Activated CD8-positive, alpha-beta memory T cell treated with anti-CD3 and anti-CD28 coated beads for 4 hours (primary cell): ENCODE measurements at places on chromosomes 3 and 15.

DNA sequence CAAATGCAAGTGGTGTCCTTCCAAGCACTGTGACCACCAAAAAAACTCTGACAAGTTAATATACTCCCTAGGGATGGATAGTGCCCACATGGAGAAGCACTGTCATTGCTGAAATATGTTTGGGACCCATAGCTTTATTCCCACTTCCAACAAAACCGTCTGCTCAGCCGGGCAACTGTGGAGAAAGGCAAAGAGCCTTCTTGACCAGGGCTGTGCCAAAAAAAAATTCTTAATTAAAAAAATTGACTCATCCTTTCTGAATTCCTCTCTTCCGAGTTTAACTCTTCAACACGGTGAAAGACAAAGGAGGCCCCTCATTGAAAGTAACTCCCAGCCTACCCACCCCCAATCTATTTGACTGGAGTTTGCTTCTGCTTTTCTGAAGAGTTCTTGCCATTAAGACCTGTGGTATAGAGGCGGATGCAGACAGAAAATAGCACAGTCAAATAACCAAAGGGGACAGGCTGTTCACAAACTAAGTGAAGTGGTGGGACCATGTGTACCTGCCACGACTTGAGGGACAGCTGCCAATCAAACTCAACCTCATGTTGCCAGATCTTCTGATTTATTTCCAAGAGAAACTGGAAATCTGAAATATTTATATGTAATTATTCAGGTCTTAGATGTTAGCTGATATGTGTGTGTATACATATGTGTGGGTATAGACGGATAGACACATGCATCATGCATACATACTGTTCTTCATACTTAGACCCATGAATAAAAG, 135.4 kb upstream of the PFN2 start:
- DNase-seq, result no peak

DNA sequence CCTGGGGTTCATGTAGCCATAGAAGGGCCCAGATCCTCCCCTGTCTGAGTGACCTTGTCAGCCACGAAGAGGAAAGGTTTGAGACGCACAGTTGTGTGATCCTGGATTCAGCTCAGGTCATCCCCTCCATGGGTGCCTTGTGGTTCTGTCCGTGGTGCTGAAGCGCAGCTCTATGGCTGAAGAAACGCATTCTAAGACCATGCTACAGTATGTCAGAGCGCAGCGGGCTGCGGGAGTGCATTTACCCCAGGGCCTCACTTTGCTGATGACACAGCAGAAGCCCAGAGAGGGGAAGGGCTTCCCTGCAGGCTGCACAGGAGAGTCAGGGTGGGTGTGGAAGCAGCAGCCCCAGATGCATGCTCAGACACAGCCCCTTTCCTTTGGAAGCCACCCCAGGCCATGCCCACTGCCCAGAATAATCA, 68.8 kb upstream of the IQSEC1 start:
- DNase-seq, result no peak

GRCh38 chr3:187679638-187680396, 9.6 kb upstream of the SST start:
- peak; percentile 7 for DNase-seq

GRCh38 chr3:16290007-16290826, 25.2 kb downstream of the OXNAD1 start:
- DNase-seq, result no peak

- no peak for DNase-seq
These were observed 216.7 kb upstream of the CFAP20DC start for GRCh38 chr3:59266551-59266950.

GRCh38 chr3:90062631-90063200, 955.3 kb downstream of the EPHA3 start:
- DNase-seq, result no peak

DNA sequence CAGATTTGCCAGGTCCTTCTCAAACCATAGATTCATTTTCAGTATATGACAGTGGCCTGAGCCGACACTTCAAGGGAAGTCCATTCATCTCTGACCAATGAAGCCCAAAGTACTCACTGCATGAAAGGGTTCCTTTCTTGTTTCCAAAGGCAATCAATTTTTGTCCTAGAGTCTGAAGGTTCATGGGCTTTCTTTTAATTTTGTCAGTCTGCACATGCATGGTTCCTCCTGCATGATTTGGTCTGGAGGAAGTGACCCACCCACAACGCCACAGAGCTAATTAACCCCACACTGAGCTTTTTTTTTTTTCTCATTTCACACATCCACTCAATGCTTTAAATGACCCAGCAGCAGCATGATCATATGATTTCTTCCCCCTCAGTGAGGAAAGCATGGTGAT, 216.4 kb downstream of the TIGIT start:
- no peak for DNase-seq

GRCh38 chr15:70195587-70196305, 98.0 kb upstream of the TLE3 start:
- DNase-seq, result no peak

DNA sequence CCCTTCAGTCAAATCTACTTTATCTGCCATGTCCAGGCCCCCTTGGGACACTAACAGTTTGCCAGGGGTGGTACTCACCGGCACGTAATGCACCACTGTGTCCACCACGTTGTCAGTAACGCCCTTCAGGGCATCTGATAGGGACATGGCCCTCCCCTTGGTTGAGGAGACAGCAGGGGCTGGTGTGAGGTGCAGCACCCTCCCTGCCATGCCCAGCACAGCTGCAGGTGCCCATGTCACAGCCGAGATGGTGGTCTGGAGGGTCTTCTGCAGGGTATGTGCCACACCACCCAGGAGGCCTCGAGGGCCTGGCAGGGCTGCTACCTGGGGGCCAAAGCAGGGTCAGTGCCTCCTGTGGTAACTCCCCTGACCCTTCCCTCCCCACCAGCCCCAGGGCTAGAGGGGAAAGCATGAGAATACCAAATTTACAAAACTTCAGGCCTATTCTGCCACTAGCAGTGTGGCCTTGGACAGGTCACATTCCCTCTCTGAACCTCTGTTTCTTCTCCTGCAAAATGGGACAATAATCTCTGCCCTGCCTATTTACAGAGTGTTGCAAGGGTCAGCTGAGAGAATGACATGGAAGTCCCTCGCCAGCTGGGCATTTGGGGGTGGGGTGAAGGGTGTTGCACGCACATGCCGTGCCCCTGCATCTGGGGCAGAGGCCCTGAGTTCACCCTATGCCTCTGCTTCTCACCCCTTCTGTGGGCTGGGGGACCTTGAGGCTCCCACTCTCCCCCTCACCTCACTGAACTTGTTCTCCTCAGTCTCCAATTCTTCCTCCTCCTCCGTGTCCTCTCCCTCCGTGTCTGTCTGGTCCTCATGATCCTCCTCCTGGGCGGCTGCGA, 11.8 kb upstream of the KIF7 start:
- DNase-seq, result no peak

DNA sequence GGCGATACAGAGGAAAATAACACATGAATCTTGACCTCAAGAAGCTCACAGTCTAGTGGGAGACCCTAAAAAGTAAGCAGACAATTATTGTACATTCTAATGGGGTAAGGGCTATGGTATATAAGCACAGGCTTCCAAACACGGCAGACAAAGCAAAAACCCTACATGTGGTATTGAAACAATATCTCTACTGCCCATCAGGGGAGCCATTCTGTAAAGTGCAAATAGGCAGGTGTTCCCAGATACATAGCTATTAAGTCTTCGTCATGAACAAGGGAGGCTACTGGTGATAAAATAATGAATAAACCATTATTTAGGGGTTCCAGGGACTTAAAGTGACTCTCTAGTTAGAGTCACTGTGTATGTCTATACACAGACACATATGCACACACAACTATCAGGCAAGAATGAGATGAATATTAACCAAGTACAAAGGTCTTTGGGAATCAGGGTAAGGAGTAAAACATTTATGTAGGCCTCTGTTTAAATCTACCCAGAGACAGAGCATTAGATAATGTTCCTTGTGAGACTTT, 38.7 kb upstream of the ASB14 start:
- DNase-seq, result no peak

DNA sequence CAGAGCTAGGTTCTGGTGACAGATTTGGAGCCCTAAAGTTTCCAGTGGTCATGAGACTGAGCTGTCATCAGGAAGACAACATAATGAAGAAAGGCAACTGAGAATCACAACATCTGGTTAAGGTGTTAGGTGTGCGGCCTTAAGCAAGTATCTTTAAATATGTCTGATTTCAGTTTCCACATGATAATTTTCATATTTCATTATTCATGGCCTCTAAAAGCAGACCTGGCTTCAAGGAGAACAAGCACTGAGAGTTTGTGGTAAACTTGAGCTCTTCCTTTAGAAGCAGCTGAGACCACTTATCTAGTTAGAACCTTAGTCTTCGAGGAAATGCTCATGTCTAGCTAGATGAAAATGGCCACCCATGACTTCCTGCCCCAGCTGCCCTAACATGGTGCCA, 25.7 kb upstream of the MYLK start:
- DNase-seq, result no peak

DNA sequence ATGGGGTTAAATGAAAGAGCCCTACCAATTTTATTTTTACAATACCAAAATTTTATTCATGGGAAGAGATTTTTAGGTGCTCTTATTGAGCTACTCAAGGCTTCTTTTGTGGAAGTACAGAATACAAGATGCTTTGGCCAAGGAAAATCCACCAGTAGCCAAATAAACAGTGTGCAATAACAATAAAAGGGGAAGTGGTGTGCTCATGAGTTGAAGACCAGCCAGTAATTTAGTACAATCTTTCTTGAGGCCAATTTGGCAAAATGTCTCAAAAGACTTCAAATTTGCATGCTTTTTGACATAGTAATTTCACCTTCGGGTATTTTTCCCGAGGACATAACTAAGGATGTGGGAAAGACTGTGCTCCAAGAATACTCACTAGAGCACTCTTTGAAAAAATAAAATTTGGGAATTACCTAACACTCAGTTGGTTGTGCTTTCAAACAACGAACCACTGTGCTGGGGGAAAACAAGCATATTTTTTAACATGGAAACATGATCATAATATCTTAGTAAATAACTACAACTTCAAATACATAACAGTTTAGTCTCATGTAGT, 294.0 kb downstream of the DIPK2A start:
- DNase-seq, result no peak

DNA sequence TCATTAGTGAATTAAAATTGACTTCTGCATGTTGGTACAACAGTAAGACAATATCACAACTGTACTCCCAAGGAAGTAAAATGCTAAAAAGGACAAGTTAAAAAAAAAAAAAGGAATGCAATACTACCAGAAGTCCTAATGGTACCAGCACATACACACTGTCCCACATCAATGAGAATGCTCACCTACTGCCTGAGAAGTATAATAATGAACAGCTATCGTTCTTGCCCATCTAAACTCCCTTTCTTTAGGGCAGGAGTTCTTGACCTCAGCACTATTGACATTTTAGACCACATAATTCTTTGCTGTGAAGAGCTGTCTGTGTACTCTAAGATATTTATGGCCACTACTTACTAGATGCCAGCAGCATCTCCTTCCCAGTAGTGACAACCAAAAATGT, 651.7 kb downstream of the FHIT start:
- DNase-seq, result no peak

DNA sequence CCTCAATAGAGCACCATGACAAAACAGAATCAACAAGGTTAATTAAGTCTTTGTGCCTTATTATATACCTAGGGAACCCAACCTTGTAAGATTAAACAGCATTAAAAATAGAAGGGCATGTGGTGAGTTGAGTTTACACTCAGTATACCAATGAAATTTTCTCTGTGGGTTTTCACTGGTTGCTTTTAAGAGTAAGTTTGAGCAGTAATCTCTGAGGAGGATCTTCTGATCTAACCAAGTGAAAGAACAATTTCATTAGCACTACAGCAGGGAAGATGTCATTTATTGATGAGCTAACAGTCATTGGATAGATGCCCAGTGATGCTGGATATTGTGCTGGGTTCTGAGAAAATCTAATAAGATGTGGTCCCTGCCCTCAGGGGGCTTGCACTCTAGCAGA, 26.9 kb upstream of the AKAP13 start:
- no peak for DNase-seq

GRCh38 chr3:115681736-115682135, 58.4 kb downstream of the GAP43 start:
- DNase-seq, result no peak

DNA sequence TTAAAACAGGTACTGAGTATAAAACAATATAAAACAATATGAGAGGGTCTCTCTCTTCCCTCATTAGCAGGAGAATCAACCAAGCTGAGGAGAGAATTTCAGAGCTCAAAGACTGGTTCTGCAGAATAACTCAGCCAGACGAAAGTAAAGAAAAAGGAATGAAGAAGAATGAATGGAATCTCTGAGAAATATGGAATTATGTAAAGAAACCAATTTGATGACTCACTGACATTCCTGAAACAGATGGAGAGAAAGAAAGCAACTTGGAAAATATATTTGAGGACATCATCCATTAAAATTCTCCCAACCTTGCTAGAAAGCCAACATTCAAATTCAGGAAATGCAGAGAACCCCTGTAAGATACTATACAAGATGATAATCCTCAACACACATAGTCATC, 630.9 kb downstream of the PYDC2 start:
- no peak for DNase-seq

DNA sequence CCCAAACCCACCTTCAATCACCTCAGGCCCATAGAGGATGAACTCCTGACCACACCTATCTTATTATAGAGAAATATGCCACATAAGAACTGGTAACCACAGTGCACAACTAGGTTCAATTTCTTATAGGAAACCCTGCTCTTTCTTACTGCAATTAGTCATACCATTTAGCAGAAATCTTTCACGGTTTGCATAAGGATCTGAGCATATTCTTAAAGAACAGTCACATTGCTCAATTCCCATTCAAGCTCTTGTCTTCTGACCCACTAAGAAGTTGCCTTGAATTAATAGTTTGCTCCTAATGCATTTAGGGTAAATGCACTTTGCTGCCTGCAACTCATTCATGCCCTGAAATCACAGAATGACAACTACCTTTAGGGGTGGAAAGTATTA, 9.2 kb downstream of the ERC2 start:
- no peak for DNase-seq

DNA sequence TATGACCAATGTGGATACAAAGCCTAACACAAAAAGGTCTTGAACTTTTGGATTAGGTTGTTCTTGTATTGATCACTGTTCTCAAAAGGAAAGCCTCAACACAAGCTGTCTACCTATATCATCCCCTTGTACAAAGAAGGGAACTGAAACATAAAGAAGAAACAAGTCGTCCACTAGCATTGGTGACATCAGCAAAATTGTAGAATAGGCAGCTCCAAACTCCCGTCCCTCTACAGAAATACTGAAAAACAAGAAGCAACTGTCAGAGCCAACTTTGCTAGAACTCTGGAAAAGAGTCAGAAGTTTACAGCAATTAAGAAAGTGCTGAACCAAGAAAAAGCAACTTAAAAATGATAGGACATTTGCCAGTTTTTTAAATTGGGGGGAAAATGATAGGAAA, 7.5 kb upstream of the NR1I2 start:
- DNase-seq, result no peak

DNA sequence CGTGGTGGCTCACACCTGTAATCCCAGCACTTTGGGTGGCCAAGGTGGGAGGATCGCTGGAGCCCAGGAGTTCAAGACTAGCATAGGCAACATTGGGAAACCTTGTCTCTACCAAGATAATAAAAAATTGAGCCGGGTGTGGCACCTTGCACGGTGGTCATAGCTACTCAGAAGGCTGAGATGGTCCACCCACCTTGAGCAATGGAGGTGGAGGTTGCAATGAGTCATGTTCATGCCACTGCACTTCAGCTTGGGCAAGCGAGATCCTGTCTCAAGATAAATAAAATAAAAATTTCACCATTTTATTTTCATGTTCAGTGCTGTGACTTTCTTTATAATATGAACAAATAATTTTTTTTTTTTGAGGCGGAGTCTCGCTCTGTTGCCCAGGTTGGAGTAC, 12.5 kb downstream of the MAPK6 start:
- no peak for DNase-seq

- no peak for DNase-seq
These were observed 14.7 kb downstream of the RARRES1 start for GRCh38 chr3:158717576-158717975.
